ENCODE measurements at places on chromosomes 7 and 10. TPM values are rescaled to one million over a fixed set of nuclear protein-coding genes. Genes with fewer than 3 reads are reported as not detected.
A peak's percentile ranks its signal among the peaks of the same experiment; 100 is the strongest.

Gene VAX1
- total RNA-seq, result not detected

Gene UBN2
- total RNA-seq, result 18.8 TPM

Gene CD36
- 18.0 TPM for total RNA-seq

DNA sequence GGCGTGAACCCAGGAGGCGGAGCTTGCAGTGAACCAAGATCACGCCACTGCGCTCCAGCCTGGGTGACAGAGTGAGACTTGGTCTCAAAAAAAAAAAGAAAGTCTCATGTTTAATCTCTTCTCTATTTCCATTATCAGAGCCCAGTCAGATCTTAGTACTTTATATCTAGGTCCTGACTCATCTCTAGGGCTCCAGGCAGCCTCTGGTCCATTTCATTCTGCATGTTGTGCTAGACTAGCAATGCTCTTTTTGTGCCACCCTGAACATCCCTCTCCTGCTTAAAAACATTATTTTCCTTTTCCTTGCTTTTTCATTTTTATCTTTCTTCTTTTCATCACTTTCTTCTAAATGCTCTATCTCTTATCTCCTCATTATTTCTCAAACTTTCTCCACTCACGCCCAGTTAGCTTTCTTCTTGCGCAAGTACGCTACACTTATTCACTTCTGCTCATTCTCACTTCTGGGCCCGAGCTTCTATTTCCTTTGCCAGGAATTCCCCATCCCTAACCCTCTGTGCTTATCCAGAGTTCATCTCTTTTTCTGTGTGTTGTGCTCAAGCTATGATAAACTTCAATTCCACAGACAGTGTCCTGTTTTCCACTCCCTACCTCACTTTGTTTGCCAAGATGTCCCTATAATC, 63.9 kb downstream of the BTAF1 start:
- DNase-seq, result no peak

Gene GALNT17
- 0.37 TPM for total RNA-seq

GRCh38 chr7:33714208-33714607, 191.1 kb upstream of the BMPER start:
- no peak for DNase-seq

- no peak for DNase-seq
Observed at GRCh38 chr10:125291836-125292235, 131.5 kb upstream of the CTBP2 start.

Gene SPDYE2B
- not detected for total RNA-seq

GRCh38 chr7:45342236-45342635, 184.6 kb downstream of the RAMP3 start:
- DNase-seq, result no peak

- no peak for DNase-seq
Observed at GRCh38 chr10:48480397-48481374, 124.2 kb downstream of the ARHGAP22 start.

- no peak for DNase-seq
Observed at GRCh38 chr7:142646386-142647140, 102.7 kb upstream of the PRSS1 start.

DNA sequence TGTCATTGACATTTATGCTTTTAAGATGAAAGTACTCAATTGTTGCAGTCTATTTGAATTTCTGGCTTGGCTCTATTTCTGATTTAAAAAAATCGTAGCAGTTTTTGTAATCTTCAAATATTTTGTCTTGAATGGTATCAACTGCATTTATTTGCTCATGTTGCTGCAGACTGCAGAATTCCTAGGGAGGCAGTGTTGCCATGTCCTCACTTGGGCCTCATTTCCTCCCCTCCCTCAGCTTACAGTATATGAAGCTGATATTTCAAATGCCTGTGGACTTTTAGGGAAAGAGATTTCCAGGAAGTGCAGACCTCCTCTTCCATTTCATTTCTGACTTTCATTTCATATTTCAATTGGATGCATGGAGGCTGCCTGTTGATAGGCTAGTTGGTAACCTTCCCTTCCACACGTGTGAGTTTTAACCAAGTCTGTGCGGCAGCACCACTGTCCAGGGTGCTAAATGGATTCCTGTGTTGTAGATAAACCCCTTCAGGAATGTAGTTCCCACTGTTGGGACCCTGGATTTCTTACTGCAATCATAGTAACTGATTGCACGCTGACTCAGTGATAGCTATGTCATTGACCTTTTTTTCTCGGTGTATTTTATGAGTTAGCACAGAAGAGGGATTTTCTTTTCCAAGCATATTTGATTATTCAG, 17.5 kb downstream of the VPS50 start:
- DNase-seq, result no peak

DNA sequence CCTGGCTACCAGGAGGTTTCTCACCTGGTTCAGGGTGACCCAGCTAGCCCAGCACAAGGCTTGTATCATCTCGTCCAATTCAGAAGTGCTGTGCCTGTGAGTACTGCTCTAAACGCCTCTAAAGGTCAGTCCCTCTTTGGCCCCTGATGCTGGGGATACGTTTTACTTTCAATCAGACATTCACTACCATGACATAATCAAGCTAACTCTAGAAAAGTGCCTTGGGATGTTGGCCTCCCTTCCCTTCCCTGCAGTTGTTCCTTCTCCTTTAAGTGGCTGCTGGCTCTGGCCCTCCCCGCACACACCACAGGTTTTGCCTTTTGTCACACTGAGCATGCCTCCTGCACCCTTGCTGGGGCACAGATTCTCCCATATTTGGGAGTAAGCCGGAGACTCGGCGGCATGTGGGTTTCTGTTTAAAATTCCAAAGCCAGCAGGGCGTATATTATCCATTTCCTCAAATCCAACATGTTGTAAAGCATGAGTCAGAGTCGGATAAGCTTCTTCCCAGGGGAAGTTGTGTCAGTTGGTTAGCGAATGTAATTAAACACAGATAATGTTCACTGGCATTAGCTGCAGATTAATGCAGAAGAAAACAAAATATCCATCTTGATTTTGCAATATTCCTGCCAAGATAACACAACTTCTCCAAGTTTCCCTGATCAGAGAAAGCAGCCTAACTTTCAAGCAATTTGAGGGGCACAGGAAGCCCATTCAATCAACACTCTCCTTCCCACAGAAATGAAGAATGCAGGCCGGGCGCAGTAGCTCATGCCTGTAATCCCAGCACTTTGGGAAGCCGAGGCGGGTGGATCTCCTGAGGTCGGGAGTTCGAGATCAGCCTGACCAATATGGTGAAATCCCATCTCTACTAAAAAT, 31.8 kb upstream of the VCL start:
- DNase-seq, result peak; percentile 87

DNA sequence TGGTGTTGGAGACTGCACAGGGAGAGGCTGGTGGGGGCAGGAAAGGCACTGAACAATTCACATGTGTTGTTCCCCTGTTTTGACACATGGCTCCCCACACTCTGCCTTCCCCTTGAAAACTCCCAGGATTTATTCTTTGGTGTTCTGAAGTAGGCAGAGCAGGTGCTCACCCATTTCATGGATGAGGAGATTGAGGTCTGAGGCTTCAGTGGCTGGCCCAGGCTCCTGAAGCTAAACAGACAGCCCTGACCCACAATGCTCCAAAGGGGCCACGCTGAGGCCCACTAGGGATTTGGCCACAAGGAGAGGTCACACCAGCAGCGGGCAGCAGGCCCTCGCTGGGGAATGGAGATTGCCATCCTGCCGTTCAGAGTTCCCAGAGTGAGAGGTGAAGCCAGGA, 157.6 kb downstream of the SH3PXD2A start:
- DNase-seq, result no peak

DNA sequence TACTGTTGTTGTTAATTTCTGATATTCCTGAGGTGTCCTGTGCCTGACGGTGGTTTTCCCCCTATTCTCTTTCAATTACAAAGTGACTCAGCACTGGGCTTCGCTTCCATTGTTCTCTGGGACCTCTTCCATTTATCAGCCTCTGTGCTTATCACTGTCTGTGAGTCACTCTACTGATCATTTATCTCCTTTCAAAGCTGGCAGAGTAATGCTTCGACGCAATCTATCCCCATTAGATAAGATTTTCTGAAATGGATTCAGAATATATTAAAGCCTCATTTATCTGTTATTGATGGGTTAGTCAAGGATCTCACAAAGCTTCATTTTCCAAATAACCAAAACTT, 679.2 kb downstream of the SDK1 start:
- DNase-seq, result no peak

DNA sequence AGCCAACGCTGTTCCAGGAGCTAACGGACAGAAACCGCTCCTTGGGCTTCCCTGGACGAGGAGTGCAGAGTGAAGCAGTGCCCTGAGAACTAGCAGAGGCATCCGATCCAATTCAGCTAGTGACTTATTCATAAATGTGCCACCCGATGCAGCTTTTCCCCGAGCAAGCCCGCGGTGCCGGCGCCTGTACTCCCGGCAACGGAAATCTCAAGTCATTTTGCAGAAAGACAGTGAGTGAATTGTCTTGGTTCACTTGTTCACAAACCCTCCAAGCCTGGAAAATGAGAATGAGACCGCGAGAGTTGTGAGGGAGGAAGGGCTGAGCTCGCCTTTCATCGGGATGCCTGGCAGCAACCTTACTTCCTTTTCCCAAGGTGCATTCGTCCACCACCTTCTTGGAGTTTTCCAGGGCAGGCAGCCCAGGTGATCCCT, 87.5 kb downstream of the COBL start:
- no peak for DNase-seq

DNA sequence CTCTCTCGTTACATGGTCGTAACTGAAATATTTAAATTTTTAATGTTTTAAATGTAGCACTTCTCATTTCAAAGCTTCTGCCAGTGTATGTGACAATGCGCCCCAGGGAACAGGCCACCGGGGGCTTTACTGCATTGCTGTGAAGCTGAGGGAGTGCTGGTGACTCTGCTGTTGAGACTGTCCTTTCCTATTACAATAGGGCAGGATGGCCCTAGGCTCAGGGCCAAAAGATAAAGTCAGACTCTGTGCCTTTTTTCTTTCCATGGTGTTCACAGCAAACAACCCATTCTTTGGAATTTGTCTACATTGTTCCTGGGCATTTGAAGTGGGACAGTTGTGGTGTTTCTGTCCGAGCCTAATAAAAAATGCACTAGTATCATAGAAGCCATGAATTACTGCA, 107.3 kb downstream of the GALNT11 start:
- no peak for DNase-seq

GRCh38 chr10:60480865-60481563, 91.3 kb upstream of the ANK3 start:
- no peak for DNase-seq

DNA sequence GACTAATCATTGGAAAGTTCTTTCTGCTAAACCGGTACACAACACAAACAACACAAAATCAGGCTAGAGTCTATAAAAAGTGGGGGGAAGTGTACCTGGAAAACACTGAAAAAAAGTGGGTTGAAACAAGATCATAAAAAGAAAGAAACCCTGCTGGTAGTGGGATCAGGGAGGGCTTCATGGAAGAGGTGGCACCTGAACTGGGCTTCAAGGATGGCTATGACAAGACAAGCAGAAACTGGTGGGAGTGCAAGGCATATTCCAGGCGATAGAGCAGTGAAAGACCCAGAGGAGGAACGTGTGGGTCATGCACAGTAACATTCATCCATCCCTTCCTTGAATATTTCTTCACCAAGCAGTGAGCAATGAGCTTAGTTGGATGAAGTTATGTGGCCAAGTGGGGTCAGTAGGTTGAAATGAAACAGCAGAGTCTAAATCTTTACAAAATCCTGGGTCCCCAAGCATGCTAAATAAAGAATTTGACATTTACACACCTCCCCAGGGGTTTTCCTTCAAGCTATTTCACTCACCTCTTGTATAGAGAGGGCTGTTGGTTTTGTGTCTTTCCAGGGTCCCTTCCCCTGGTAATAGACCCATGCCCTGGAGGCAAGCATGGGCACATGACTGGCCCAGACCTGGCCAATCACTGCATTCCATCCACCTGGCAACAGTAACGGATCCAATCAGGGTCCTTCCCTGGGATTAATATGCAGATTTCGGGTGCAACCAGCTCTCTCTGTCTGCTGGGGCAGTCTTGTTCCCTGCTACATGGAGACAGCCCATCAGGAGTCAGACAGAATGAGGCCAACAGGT, 38.2 kb downstream of the SPOCK2 start:
- no peak for DNase-seq

- DNase-seq, result no peak
Observed at GRCh38 chr7:13850185-13850752, 139.2 kb downstream of the ETV1 start.

- DNase-seq, result no peak
Observed at GRCh38 chr7:148306759-148307158, 283.8 kb upstream of the C7orf33 start.

Gene PDK4
- total RNA-seq, result 18.9 TPM

Measured in left colon (tissue), 2 donors.